ENCODE measurements at places on chromosomes 3 and 15.

GRCh38 chr3:128324911-128325592 lies 141.6 kb downstream of the DNAJB8 start:
- DNase-seq = no peak

GRCh38 chr15:73683257-73683776 lies 866 bp upstream of the CD276 start:
- DNase-seq = no peak

DNA sequence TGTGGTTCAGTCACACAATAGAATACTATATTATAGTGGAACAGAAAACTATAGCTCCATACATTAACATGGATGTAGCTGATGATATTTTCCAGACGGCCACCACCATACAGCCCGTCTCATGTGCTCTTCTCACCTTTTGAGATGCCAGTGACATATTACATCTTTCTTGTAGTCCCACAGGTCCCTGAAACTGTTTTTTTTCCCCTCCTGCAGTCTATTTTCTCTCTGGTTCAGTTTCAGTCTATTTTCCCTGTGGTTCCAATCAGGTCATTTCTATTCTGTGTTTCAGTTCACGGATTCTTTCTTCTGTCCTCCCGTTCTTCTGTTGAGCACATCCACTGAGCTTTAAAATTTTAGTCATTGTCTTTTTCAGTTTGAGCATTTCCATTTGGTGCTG lies 72.2 kb downstream of the PPCDC start:
- DNase-seq = no peak

DNA sequence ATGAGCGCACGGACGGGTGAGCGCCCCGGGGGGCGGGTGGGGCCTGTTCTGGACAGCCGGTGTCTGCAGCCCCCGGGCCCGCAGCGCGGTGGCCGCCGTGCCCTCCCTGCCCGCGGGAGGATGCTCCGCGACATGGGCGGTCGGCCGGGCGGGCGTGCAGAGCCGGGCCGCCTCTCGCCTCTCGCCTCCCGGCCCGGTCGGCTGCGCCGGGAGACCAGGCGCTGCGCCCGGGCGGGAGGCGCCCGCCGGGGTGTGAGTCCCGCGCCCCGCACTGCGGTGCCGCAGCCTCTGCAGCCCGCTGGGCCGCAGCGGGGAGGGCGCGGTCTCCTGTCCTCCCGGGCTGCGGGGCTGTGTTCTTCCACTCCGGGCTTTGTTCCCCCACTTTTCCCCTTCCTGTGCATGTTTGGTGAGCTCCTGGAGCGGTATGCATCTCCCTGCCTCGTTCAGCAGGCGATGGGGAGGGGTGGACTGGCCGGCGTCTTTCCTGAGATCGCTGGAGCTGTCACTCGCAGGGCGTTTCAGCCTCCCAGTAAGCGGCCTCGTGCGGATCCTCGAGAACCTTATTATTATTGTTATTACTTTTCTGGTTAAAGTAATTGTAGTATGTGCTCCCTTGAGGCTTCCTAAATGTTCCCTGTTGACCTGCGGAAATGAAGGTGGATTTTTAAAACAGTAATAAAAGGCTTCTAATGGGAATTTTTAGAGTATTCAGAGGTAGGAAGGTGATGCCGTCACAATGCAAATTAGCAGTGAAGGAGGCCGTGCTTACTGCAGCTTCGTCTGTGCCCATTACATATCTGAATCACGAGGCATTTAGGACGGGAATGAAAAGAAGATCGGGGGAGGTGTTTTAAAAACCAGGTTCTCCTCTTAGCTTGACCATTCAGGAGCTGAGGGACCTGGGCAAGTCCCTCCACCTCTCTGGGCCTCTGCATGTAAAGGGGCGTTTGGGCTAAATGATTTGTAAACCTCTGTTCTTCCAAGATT lies 593 bp downstream of the TMOD2 start:
- no peak for DNase-seq

DNA sequence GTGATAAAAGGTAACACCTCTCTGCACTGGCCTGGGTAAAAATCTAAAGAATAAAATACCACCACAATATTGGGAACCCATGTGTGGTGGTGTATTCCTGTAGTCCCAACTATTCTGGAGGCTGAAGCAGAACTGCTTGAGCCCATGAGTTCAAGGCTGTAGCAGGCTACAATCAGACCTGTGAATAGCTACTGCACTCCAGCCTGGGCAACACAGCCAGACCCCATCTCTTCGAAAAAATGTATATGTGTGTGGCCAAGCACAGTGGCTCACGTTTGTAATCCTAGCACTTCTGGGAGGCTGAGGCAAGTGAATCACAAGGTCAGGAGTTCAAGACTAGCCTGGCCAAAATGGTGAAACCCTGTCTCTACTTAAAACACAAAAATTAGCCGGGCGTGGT lies 1.8 kb upstream of the RPL14 start:
- no peak for DNase-seq

DNA sequence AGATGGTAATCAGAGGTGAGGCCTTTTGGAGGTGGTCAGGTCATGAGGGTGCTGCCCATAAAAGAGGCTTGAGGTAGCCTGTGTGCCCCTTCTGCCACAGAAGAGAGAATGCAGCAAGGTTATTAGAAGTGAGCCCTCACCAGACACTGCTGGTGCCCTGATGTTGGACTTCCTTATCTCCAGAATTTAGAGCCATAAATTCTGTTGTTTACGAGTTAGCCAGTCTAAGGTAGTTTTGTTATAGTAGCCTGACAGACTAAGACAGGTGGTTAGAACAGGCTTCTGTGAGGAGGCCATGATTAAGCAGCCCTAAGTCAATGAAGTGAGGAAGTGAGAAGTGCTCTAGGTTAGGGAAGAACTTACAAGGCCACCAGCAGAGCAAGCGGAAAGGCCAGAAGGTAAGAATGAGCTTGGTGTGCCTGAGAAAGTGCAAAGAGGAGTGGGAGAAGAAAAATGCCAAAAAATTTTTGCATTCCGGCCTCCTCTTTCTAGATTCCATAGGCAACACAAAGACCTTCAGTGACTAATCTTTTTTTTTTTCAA lies 44.2 kb upstream of the STT3B start:
- DNase-seq = no peak

DNA sequence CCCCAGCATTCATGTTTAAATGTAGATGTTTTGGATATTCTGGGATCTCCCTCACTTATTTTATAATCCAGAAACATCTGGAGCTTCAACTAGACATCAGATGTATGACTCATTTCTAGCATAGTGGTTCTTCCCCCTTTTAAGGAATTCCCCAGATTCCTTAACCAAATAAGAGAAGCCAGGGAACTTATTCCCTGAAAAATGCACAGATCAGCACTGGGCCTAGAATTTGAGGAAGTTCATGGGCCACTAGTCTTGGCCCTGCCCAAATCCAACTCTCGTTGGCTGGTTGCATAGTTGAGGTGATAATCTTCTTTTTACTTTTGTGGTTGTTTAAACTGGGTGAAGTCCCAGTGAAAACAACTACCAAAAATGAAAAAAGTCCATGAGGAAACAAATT lies 20.4 kb downstream of the RARRES1 start:
- no peak for DNase-seq

- no peak for DNase-seq
These were observed 10.0 kb upstream of the MBNL1 start for GRCh38 chr3:152258448-152259393.

- DNase-seq = no peak
These were observed 37.9 kb downstream of the ANKDD1A start for GRCh38 chr15:64949383-64950186.

DNA sequence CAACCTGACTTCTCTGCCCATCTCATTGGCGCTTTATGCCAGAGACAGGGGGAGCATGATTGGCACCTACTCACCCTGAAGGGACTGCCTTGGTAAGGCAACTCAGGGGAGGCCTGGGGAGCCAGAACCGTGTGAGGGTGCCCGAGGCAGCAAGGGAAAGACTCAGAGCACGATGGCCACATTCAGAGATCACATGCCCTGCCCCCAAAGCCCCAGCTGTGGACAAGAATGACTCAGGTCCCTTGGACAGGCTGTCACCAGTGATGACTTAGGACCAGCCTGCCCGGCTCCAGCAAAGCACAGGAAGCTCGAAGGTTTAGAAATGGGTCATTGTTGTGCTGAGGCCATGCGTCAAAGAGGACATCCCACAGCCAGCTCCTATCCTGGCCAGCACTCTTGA lies 49.1 kb upstream of the LIMD1 start:
- DNase-seq = no peak

- DNase-seq = no peak
These were observed 91.8 kb downstream of the ST8SIA2 start for GRCh38 chr15:92485441-92485840.

DNA sequence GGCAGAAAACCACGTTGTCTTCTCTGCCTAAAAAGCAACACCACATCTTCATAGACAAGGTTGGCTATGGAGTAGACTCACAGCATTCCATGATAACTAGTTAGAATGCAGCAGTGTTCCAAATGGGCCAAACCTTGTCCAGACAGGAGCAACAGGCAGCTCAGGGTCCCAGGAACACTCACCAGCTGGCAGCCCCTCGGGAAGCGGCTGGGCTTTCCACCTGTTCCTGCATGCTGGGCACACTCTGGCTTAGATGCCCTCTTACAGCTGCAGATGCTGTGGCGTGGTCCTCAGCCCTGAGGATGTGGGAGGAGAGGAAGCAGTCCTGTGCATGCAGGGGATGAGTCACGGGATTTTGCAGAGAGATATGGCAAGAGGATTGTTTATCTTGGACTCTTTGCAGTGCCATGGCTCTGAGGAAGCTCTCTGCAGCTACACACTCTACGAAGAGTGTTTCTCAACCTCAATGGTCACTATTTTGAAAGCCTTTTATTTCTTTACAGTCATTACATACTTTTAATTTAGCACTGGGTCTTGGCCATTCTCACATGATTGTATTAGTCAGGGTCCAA lies 11.3 kb downstream of the NRROS start:
- no peak for DNase-seq

DNA sequence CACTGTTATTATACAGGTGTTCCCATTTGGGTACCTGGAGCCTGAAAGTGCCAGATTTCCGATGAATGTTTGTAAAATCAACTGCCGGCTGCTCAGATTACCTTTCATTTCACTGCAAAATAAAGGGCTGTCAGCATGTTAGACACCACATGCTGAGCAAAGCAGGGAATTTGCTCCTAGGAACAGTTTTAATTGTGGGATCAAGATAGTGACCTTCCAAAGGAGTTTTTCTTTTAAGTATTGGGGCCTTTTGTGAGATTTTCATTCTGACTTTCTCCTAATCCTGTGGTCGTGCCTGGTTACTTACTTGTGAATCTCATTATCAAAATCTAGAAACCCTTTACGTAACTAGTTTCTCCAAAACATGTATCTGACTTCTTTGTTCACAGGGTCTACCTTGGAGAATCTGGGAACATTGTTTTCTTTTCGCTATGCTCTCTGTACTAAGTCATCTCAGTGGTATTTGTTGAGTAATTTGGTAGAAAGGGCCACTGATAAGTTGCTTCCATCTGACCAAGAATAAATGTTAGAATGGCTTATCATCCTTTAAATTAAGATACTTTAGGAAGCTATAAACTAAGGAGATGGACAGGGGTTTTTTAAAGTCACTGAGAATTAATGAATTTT lies 40.8 kb upstream of the LRTM1 start:
- DNase-seq = no peak

DNA sequence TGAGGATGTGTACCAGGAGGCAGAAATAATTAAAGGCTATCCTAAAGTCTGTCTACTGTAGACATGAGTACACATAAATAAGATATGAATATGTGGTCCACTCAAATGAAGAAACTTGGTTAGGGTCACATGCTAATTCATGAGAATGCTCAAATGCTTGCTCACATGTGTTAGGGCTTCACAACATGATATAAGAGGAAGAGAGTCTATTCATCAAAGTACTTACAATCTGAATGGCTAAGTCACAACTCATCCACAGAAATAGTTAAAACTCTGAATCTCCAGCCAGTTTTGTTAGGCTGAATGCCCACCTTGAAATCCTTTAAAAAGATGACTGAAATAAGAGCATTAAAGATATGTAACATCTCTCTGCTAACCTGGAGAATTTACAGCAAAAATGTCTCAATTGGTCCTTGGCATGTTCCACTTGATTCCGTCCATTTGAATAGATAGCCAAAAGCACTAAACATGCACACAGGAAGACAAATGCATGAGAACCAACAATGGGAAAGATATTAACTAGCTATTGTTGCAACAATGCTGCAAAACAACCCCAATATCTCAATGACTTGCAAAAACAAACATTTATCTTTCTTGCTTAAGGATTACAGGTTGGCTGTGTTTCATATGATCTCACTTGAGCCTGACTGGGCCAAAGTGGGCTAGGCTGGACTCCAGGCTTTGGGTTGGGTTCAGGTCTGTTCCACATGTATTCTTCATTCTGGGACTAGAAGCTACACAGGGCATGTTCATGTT lies 10.6 kb upstream of the TBC1D5 start:
- DNase-seq = no peak

DNA sequence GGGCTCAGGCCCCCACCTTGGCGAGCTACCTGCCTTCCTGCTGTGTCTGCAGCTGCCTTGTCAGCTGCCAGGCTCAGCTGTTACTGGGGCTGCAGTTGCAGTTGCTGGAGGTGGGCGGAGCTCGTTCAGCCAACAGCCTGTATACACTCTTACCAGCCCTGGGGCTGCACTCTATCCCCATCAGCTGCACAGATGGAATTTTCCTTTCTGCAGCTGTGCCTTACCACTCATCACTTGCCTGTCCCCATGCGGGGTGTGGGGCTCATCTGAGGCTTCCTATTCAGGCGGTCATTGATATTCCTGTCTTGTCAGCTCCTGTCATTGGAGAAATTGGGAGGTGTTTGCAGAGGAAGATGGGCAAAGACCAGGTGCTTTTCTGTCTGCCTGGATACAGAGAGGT lies 9.1 kb upstream of the SYN2 start:
- DNase-seq = no peak

DNA sequence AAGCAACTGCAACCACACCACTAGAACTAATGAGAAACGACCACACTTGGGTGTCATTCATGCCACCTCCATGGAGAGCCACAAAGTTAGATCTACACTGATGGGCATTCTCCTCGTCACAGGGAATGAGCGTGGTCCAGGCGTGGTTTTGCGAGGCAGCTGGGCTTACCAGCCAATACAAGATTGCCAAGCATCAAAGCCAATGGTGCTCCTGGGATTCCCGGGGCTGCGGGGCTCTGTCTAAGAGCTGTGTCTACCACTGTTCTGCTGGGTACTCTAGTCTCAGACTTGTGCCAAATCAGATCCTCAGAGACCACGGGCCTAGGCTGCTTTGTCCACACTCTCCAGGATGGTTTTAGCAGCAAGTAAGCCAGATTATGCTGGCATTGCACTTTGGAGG lies 43.8 kb downstream of the RAB6B start:
- DNase-seq = no peak

- DNase-seq = no peak
These were observed 32.6 kb upstream of the IREB2 start for GRCh38 chr15:78405336-78405924.

DNA sequence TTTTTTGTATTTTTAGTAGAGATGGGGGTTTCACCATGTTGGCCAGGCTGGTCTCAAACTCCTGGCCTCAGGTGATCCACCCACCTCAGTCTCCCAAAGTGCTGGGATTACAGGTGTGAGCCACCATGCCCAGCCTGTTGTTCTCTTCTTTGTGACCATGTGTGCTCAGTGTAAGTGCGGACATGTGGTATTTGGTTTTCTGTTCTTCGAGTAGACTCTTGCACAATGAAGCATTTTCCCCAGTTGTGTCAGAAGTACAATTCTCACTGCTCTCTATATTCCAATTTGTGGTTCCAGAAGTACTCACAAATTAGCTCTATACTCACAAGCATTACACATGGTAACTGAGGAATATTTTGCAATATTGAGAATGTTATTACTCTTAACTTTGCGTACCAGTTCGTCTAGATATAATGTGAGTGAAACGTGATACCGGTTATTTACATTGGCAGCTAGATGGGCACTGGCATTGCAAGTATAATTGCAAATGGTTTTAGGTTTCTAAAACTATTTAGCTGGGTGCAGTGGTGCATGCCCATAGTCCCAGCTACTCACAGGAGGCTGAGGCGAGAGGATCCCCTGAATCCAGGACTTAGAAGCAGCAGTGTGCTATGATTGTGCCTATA lies 34.2 kb upstream of the MTMR14 start:
- DNase-seq = no peak
